ENCODE measurements at places on chromosomes 5 and 9.

- no peak for DNase-seq
Observed at GRCh38 chr5:137152616-137153015, 346.5 kb downstream of the SPOCK1 start.

DNA sequence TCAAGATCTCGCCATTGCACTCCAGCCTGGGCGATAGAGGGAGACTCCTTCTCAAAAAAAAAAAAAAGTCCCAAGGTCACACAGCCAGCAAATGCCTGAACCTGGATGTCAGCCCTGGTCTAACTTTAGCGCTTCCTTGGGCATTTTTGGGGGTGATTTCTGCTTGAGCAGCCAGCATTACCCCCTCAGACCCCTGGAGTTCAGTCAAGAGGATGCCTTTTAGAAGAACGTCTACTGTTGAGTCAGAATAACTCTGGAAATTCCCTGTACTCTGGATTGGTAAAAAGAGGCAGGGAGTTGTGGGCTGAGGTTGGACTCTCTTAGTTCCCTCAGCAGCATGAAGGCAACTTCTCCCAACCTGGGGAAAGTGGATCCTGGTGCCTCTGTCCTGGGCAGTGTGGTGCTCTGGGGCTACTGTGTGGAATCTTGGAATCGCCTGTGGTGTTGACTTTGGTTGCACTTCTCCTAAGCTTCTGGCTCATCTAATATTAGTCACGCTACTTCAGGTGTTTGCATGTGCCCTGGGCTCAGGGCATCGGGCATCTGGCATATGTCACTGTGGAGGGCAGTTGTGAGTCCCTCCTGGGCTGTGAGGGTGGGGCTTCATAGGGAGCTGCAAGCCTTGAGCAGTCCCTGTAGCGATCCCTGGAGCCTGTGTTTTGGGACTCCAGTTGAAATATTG lies 32.2 kb downstream of the STXBP1 start:
- DNase-seq, result no peak

DNA sequence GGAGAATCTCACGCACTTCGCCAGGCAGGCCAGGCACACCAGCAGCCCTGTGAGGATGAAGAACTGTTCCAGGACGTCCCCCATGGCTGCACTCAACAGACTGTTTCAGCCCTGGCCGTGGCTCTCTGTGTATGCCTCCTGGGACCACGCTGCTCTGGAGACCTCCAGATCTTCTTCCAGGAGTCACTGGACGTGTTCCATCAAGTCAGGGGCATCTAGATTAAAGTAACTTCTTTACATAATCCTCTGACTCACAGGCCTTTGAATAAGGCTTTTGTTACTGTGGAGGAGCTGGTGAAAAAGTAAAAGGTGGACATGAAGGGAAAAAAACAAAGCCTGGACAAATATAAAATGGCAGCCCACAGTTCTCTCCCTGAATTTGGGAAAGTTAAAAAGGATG lies at the start of gene HSD17B3:
HSD17B3 (minus strand) TSS at position 156 of the 400 bp plus-strand sequence; CDS start at position 84, 72 bp downstream.
- DNase-seq, result no peak

DNA sequence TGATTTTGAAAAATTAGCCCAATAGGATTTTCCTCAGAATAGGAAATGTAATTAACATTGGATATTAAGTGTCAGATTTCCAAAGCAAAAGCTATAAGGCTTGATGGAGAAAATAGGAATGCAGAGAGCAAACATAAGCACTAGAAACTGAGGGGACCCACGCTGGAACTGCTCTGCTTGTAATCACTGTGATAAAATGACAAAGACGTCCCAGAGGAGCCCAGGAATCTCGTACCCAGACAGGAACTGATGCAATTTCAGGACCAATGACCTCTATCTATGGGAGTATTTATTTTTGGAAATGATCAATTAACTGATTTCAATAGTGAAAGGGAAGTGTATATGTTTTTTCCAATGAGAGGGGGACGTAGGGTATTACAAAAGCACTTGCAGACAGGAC lies 714.5 kb upstream of the WWC1 start:
- DNase-seq, result no peak

GRCh38 chr9:6566409-6567139 lies 79.0 kb downstream of the GLDC start:
- peak; percentile 99 for DNase-seq
